Naive thymus-derived CD4-positive, alpha-beta T cell (primary cell): ENCODE measurements at places on chromosomes 6 and 20. TPM values are rescaled to one million over a fixed set of nuclear protein-coding genes. Genes with fewer than 3 reads are reported as not detected.

DNA sequence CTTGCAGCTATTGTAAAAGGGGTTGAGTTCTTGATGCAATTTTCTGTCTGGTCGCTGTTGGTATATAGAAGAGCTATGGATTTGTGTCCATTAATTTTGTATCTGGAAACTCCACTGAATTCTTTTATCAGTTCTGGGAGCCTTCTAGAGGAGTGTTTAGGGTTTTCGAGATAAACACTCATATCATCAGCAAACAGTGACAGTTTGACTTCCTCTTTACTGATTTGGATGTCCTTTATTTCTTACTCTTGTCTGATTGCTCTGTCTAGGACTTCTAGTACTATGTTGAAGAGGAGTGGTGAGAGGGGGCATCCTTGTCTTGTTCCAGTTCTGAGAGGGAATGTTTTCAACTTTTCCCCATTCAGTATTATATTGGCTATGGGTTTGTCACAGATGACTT, 120.8 kb upstream of the SSTR4 start:
- H3K4me1 ChIP-seq = no peaks in the 10 kb centered on the region
- H3K4me3 ChIP-seq = no peak overlapping the region
- no peak for DNase-seq
- no peaks in the 10 kb centered on the region for H3K27me3 ChIP-seq

GRCh38 chr20:37240337-37241067, 21.1 kb downstream of the GHRH start:
- no peak overlapping the region for H3K27ac ChIP-seq
- H3K27me3 ChIP-seq = no peaks in the 10 kb centered on the region
- DNase-seq = no peak
- peaks cover 84% of the 10 kb centered on the region for H3K36me3 ChIP-seq
- H3K4me3 ChIP-seq = no peak overlapping the region

DNA sequence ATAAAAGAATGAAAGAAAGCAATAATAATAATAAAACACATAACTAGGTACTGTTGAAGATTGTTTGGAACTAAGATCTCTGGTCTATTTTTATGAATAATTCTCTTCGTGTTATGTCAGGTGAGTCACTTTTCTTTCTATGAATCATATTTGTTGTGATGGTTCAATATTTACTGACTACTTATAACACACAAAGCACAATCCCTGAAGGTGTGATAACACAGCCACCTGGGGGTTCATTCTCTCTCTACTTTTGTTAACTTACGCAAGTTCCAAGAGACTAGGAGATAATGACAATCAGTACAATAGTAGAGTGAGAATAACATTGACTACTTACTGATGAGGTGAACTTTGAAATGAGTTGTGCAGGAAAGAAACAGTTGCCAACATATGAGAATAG, 149.9 kb downstream of the IBTK start:
- H3K27ac ChIP-seq = no peak overlapping the region
- no peak for DNase-seq
- H3K4me1 ChIP-seq = no peaks in the 10 kb centered on the region
- no peaks in the 10 kb centered on the region for H3K27me3 ChIP-seq
- H3K36me3 ChIP-seq = no peaks in the 10 kb centered on the region

The HLA-DQA1 gene
- total RNA-seq = 10.7 TPM
